HFFc6 (cell line): ENCODE measurements at places on chromosomes 5 and 9. TPM values are rescaled to one million over a fixed set of nuclear protein-coding genes. Genes with fewer than 3 reads are reported as not detected.

DNA sequence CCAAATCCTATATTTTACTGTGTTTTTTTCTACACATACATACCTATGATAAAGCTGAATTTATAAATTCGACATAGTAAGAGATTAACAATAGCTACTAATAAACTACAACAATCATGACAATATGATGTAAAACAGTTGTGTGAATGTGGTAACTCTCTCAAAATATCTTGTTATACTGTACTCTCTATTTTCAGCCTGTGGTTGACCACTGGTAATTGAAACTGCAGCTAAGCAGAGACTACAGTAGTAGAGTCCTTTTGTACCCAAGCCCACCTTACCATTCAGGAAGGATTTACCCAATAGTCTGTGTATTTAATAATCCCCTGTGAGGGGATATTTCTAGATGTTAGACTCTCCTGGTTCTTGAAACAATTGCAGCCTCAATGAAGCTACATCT is 86.7 kb downstream of the FAM114A2 start:
- no peak for DNase-seq

- no peak for DNase-seq
These were observed 3.7 kb downstream of the TMEM245 start for GRCh38 chr9:109115931-109116526.

GRCh38 chr9:16325966-16326365 is 544.5 kb downstream of the BNC2 start:
- DNase-seq: no peak

DNA sequence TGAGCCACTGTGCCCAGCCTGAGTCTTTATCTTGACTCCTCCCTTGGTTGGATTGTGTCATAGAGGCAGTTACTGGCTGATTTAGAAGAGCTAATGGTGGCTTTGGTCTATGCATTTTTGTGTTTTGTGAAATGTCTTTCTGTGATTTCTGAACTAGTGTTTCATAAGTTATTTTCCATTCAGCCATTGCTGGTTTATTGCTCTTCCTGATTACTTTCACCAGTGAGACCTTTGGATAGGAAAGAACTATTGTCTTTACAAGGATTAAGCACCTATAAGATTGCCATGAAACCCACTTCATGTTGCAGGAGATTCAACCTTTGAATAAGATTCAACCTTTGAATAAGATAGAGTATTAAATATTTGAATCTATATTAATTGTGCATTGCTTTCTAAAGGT is 8.7 kb upstream of the HAPLN1 start:
- DNase-seq: no peak

DNA sequence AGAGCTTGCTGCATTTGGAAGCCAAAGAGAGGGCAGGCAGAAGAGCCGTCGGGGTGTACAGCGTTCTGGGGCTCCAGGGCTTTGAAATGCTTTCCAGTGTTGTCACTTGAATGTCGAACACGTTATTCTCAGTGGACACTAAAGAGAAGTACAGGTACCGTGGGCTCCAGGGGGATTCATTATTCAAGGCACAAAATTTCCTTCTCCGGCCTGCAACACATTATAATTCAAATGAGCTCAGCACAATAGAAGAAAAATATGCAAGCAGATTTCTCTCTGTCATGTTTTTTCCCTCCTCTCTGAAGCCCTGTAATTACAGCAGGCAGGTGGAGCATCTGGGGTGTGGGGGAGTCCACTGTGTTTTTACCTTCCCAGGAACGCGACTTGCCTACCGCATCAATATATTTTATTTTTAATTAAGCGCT is 293.1 kb downstream of the ZSWIM6 start:
- no peak for DNase-seq

DNA sequence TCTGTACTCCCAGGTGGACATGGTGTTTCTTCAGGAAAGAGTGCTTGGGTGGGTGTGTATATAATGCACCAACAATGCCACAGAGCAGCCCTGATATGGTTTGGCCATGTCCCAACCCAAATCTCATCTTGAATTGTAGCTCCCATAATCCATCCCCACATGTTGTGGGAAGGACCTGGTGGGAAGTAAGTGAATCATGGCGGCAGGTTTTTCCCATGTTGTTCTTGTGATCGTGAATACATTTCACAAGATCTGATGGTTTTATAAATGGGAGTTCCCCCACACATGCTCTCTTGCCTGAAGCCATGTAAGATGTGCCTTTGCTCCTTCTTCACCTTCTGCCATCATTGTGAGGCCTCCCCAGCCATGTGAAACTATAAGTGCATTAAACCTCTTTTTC is 158.5 kb downstream of the NR3C1 start:
- DNase-seq: no peak

GRCh38 chr5:138095100-138095907 is 11.5 kb downstream of the WNT8A start:
- no peak for DNase-seq

- no peak for DNase-seq
These were observed 4.4 kb upstream of the ZNF484 start for GRCh38 chr9:92882276-92882675.

Gene ZNF658
- 1.5 to 2.3 TPM (median 2.0 TPM) in 3 replicates for total RNA-seq

Gene CTNND2
- not detected in 3 replicates for total RNA-seq

Gene GPR21
- not detected in 3 replicates for total RNA-seq

Gene HK3
- not detected in 3 replicates for total RNA-seq

Gene EGFLAM
- 0.88 to 6.9 TPM (median 1.5 TPM) in 3 replicates for total RNA-seq

Gene STOM
- total RNA-seq: 82.1 to 134 TPM (median 102 TPM) in 3 replicates

Gene PRR16
- 50.9 to 67.3 TPM (median 66.4 TPM) in 3 replicates for total RNA-seq
